ENCODE measurements at places on chromosomes 1 and 21.

- no peak for DNase-seq
Measured at GRCh38 chr1:225835856-225836255, 25.9 kb downstream of the EPHX1 start.

DNA sequence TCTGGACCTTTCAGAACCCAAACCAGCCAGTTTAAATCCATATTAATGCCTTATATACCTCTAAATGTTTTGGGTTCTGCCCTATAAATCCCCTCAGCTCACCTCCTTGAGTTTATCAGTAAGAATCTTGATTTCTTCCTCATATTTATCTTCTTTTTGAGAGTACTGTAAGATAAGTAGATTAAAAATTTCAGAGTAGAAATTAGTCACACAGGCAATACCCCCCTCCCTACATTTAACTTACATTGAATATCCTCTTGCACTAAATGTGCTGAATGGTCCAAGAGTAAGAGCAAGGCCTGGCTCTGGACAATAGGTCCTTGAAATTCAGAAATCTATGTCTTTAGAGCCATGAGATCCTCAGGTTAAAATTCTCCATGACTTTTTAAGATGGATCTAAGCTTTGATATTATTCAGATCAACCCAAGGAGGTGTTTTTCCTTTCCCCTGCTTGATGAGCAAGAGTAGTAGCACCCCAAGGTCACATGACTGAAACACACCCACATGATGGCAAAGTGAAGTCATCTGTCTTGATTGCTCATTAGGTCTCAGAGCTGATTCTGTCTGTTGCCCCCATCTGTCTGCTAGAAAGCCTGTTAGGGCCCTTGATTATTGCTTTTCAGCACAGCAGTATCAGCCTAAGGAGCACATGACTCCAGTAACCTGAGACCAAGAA, 15.8 kb upstream of the NUP210L start:
- peak; percentile 36 for DNase-seq

DNA sequence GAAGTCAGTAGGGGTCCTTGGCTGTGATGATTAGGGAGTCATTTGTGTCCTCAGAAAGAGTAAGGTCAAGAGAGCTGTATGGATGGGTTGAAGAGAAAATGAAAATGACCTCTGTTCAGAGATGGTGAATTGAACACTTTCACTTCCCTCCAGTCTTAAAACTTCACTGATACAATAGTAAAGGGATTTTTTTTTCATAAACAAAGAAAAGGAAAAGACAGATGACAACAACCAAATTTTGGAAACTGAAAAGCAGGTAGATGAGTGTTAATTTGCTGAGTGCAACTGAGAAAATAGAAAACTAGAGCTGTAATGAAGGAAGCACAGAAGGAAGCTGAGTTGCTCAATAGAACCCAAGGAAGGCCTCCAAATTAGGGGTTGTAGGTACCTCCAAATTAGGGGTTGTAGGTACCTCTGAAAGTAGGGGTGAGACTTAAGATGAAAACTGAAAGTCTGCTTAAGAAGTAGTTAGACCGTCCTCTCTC, 14.8 kb upstream of the S1PR1 start:
- no peak for DNase-seq

DNA sequence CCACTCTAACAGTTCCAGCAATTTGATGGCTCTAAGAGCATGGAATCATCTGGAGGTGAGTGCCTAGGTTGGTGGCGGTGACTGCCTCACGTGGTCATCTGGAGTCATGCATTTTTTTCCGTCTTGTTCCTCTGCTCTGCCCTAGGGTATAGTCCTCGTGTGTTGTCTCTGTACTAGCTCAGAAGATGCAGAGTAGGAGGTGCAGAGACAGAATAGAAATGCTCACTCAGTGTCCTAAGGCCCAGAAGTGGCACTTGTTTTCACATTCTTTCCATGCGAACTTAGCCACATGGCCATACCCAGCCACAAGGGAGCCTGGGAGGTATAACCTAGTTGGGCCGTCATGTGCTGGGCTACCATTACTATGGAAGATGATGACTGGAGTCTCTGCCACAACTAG, 30.3 kb downstream of the DYRK1A start:
- DNase-seq, result no peak

- no peak for DNase-seq
Measured at GRCh38 chr21:33578214-33578613, 10.3 kb downstream of the DONSON start.

GRCh38 chr21:39804240-39804639, 59.3 kb downstream of the IGSF5 start:
- no peak for DNase-seq

All from activated CD4-positive, CD25-positive, alpha-beta regulatory T cell treated with anti-CD3 and anti-CD28 coated beads, Interleukin-2, amount 50 U/mL, for 16 hours (primary cell).